ENCODE measurements at places on chromosomes 13 and 19.

- DNase-seq: no peak
These were observed 11.3 kb upstream of the POU2F2 start for GRCh38 chr19:42143341-42144234.

- no peak for DNase-seq
These were observed 2.1 kb upstream of the GPC6 start for GRCh38 chr13:93224535-93224934.

- no peak for DNase-seq
These were observed 57.8 kb downstream of the NDFIP2 start for GRCh38 chr13:79538757-79539156.

DNA sequence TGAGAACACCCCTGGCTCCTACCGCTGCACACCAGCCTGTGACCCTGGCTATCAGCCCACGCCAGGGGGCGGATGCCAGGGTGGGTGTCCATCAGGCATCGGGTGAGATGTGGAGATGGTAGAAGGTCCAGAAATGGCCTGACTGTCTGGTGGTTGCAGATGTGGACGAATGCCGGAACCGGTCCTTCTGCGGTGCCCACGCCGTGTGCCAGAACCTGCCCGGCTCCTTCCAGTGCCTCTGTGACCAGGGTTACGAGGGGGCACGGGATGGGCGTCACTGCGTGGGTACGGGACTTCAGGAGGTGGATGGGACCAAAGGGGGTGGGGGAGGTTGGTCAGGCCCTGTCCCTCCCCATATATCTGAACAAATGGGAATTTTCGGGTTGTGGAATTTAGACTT, 15.8 kb downstream of the LTBP4 start:
- DNase-seq: no peak

DNA sequence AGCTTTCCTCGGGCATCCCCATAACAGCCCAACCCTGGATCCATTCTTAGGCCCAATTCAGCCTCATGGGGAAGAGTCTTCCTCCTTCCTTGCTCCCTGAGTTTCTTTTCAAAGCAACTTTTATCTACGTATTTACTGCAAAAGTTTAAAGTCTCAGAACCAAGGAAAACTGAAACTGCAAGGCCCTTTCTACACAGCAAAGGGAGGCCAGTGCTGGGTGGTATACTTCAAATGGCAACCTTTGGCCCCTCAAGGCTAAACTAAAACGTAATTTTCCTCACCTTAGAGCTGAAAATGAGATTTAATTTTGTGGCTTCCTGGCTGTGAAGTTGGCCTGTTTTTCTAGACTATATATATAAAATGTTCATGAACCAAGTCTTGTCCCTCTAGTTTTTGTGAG, 5.6 kb downstream of the CDX2 start:
- DNase-seq: no peak

- no peak for DNase-seq
These were observed 39.6 kb downstream of the ANKRD10 start for GRCh38 chr13:110875241-110875640.

GRCh38 chr19:11168568-11168967, 13.0 kb upstream of the SPC24 start:
- no peak for DNase-seq

GRCh38 chr13:110769097-110769496, 55.6 kb downstream of the ING1 start:
- DNase-seq: no peak

DNA sequence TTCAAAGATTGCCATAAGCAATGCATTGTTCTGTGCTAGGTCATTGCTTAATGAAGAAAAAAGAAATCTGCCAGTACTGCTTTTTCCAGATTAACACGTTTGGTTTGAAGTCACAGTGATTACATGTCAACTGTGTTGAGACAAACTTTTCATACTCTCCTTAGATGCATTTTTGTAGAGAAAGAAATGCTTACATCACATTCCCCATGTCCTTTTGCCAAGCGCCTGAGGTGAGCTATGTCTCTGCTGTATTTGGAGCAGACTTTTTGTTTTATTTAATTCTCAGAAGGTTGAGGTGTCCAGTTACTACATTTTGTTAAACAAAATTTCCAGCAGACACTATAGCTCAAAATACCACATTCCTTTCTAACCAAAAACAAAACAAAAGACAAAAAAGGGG, 16.2 kb downstream of the LACC1 start:
- no peak for DNase-seq

GRCh38 chr13:33168321-33168960, 117.1 kb downstream of the STARD13 start:
- no peak for DNase-seq

- DNase-seq: no peak
These were observed 44.3 kb downstream of the COL4A1 start for GRCh38 chr13:110262508-110263291.

DNA sequence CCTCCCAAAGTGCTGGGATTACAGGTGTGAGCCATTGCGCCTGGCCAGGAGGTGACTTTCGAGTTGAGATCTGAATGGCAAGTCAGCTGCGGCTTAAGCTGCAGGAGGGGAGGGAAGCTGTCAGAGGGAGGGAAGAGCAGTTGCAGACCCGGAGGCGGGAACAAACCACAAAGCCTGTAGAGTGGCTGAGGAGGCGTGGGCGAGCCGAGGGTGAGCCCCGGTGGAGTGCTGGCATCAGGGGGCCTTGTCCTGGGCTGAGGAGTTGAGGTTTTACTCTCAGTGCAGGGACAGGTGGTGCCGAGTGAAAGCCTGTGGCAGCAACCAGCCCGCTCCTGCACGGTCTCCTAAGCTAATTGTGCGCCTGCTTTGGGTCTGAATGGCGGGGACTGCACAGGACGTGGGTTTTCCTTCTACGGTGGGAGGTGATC, 24.2 kb downstream of the PPP1R37 start:
- peak; percentile 16 for DNase-seq

GRCh38 chr13:30165796-30166195, 141.6 kb downstream of the KATNAL1 start:
- DNase-seq: no peak

GRCh38 chr19:36771261-36772231, 1.1 kb downstream of the ZNF850 start:
- DNase-seq: peak; percentile 57

DNA sequence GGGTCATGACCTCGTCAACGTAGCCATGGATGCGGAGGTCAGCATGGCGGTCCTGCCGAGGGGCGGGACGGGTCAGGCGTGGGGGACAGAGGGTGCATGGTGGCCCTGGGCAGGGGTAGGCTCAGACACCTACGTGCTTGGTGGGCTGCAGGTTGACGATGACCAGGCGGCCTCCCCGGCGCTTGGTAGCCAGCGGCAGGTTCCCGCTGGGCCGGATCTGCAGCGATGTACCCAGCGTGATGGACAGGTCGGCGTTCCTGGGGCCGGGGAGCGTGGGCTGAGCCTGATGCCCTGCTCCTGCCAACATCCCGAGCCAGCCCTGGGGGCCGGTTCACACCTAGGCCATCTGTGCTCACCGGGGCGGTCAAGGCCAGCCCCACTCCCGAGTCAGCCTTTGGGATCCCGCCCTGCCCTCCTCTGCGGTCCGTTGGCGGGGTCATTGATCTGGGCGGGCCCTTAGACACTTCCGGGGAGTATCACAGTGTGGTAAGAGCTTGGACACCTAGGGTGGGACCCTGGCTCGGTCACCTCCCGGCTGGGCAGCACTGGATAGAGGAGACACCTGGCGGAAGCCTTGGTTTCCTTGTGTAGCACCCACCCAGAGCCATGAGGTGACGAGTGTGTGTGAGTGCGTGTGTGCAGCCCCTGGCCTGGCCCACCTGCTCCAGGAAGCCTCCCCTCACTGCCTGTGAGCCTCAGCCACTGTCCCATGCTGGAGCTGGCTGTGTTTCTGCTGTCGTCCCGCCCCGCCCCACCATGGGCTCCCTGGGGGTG, 7.3 kb downstream of the SIRT6 start:
- DNase-seq: no peak

DNA sequence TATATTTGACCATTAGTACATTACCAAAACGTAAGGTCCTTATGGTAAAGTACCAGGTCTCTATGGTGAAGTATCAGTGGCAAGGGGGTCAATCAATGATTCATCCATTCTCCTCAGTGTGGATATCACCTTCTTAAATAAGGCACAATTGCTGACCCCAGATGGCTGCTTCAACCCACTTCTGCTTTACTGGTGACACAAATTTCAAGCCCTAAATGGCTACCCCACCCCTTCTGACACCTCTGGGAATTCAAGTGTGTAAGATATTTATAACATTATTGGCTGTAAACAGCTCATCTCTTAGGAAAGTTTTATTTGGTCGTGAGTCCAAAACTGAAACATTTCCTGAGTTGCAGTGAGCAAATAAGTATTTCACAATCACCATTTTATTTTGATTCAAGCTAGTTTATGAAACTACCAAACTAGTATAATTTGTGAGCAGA, 7.9 kb upstream of the WBP4 start:
- peak; percentile 66 for DNase-seq

- DNase-seq: no peak
These were observed 206.9 kb downstream of the LMO7 start for GRCh38 chr13:75843074-75843473.

GRCh38 chr19:279231-279630, 12.0 kb downstream of the PLPP2 start:
- DNase-seq: no peak

- no peak for DNase-seq
These were observed 12.5 kb downstream of the NCAN start for GRCh38 chr19:19224150-19224851.

DNA sequence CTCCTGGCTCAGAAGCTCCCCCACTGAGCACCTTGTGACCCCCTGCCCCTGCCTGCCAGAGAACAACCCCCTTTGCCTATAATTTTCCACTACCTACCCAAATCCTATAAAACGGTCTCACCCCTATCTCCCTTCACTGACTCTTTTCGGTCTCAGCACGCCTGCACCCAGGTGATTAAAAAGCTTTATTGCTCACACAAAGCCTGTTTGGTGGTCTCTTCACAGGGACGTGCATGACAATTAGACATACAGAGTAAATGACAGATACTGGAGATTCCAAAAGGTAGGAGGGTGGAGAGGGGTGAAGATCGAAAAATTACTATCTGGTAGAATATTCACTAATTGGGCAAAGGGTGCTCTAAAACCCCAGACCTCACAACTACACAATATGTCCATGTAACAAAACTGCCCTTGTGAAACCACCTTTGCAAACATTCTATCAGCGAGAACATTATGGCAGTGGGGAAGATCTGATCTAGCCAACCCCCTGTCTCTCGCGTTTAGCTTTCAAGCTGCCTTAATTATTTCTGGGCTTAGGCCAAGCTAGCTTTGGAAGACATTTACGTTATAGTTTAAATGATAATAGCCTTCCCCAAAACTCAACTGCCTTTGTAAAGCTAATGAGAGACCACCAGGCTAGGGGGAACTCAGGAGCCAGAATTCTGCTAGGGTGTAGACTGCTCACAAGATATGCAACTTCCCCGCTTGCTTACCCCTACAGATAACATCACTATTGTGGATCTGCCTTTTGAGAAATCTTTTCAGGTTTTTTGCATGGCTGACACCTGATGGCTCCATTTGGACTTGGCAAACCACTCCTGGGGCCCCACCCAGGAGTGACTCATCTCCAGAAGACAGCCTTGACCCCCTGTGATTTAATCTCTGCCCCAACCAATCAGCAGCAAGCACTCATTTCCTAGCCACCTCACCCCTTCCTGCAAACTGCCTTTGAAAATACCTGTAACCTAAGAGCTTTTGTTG, 1534.0 kb upstream of the SPRY2 start:
- no peak for DNase-seq

All from CD4-positive, alpha-beta T cell treated with Interferon gamma for 1 hour (primary cell).